ENCODE measurements at places on chromosomes 1 and 21.

DNA sequence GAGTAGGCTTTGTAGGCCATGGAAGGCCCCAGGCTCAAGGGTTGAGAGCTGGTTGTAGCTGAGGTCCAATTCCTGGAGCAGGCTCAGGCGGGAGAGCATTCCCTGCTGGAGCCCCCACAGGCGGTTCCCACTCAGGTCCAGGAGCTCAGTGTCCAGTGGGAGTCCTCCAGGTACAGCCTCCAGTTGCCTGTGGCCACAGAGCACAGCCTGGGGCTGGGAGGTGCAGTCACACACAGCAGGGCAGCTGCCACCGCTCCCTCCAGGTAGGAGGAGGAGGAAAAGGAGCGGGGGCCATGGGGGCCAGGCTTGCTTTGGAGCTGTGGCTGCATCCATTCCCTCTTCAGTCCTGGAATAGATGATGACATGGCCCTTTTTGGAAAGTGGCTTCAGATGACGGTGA, 2.8 kb downstream of the LINGO4 start:
- DNase-seq = no peak

DNA sequence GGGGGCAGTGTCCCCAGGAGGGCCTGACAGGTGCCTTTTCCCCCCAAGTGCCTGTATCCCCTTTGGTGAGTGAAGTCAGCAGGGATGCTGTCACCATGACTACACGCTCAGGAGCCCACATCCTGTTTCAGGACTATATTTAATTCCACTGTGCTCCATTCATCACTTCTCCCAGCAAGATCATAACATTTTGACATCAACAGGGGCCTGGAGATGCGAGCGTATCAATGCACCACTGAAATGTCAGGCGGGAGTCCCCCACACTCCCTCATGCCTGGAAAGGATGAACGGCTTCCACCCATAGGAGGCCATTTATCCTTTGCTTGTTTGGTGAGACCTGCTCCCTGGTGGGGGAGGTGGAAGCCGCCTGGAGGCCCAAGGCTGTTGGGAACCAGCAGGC, 119.1 kb downstream of the PTPRU start:
- DNase-seq = no peak

- peak; percentile 37 for DNase-seq
Observed at GRCh38 chr1:70891051-70891843, 156.4 kb downstream of the PTGER3 start.

DNA sequence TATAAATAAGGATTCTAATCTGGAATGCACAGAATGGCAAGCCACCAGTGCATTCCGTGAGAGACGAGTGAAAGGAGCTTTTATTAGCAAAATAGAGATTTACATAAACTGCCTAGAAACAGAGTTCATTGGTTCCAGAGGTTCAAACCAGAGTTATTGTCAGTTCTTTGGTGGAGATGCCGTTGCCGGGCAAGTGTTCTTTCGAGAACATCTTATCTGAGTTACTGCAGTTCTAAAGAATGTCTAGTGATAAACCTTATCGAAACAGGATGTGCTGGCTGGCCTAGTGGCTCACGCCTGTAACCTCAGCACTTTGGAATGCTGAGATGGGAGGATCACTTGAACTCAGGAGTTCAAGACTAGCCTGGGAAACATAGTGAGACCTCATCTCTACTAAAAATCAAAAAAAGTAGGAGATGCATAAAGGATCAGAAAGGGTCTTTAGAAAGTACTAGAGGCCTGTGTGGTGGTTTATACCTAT, 19.9 kb upstream of the EVI5 start:
- DNase-seq = peak; percentile 76

- DNase-seq = no peak
Observed at GRCh38 chr21:32004291-32004690, 131.5 kb downstream of the HUNK start.

DNA sequence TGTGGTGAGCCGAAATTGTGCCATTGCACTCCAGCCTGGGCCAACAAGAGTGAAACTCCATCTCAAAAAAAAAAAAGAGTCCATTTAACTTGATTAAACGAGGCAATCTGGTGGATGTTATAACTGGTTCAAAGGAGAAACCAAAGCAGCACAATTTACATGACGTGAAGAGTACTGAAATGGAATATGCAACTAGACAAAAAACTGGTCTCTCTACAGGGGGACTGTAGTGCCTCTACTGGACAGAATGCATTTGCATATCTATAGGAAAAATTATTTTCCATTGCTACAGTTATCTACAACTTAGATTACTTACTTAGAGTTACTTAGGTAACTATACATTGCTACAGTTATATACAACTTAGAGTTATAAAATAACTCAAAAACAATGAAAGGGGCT, 2.7 kb upstream of the CAPN2 start:
- no peak for DNase-seq

DNA sequence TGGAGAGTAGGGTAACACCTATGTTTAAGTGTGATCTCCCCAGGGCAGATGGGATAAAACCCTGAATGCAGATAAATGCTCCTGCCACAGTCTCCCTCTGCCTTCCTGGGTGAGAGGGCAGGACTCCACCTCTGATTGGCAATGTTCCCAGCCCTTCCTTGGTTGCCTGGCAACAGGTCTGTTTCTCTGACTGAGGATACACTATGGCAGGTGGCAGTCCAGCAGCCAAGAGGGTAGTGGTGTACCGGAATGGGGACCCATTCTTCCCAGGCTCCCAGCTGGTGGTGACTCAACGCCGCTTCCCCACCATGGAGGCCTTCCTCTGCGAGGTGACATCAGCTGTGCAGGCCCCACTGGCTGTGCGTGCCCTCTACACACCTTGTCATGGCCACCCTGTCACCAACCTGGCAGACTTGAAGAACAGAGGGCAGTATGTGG, at the start of gene DCDC2B:
TSS of gene DCDC2B (plus strand) at position 199 of the 438 bp plus-strand sequence. CDS start at position 204, 5 bp downstream.
- no peak for DNase-seq

DNA sequence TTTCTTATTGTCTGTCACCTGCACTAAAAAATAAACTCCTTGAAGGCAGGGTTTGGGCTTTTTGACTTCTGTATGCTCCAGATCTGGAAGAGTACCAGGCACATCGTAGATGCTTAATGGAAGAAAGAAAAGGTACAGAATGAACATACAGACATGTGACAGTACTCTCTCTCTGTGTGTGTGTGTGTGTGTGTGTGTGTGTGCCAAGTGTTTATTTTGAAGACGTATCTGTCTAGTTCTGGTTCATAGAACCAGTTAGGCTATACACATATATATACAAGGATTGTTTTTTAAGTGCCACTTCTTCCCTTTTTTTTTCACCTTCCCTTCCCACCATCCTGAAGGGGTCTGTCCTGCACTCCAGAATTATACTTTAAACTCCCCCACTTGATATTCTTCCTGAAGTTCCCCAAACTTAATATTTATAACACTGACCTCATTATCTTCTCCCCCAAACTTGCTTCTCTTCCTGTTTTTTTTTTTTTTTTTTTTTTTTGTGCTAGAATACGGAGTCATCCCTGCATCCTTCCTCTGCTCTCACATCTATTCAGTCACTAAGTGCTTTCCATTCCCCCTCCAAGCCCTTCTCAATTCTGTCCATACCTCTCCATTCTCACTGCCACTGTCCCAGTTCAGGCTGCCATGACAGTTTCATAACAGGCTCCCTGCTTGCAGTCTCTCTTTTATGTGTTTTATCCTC, 5.4 kb upstream of the KCNA3 start:
- no peak for DNase-seq

DNA sequence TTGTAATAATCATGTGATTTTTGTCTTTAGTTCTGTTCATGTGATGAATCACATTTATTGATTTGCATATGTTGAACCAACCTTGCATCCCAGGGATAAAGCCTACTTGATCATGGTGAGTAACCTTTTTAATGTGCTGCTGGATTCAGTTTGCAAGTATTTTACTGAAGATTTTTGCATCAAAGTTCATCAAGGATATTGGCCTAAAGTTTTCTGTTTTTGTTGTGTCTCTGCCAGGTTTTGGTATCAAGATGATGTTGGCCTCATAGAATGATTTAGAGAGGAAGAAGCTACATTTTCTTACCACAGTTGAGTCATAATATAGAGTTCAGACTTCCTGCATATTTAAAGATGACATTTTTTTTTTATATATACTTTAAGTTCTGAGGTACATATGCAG, 455.9 kb downstream of the PLPP3 start:
- no peak for DNase-seq

DNA sequence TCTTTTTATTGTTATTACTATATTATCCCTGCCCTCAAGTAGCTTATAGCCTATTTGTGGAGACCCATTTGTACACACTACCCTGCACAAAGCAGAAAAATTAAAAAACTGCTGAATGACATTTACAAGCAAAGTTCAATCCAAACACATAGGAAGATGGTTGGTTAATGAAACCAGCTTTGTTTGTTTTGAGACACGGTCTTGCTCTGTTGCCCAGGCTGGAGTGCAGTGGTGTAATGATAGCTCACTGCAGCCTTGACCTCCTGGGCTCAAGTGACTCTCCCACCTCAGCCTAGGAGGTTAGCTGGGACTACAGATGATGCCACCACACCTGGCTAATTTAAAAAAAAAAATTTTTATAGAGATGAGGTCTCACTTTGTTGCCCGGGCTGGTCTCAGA, 31.6 kb downstream of the TGFB2 start:
- DNase-seq = no peak

DNA sequence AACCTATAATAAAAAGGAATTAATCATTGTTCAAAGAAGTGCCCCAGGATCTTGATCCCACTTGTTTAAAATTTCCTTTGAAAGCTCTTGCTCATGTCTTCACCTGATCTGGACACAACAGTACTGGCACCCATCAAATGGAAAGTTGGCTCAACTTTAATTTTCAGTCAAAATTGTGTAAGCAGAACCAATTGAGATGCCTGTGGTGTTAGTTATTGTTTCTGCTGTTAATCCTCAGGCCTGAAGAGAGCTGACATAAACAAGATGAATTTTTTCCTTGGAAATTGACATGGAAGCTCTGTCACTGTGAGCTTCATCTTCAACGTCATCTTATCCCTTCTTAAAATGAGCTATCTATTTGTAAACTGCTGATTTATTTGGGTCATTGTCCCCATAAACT, 88.3 kb upstream of the TNFSF4 start:
- no peak for DNase-seq

GRCh38 chr1:216919060-216919970, 196.1 kb upstream of the ESRRG start:
- no peak for DNase-seq

- peak; percentile 40 for DNase-seq
Observed at GRCh38 chr1:113899111-113899510, 5.5 kb downstream of the AP4B1 start.

DNA sequence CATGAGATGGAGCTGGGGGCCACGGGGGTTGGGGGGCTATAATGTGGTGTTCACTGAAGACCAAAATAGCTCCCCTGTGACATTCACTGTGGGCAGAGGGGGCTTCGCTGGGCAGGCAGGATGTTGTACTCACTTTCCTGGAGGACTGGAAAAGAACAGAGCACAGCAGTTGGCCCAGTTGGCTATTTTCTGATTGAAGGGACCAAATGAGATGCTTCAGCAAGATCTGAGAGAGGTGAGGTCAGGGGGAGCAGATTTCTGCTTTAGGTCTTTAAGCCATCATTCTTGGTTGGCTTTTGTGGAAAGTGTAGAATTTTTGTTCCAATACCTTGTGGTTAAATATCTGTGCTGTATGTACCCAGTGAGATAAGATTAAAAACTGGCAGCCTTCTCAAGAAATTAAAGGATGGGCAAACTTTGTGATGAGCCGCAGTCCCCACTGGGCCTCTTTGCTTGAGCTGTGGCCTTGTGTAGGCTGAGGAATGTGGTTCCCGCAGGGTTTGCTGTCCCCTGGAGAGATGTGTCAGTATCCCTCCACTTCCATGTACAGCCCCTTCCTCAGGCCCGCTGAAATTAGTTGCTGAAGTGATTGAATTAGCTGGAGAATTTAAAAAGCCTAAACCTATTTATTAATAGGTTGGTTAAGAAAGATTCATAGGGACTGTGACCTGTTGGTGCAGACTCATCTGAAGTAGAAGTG, 80.7 kb downstream of the ATP5PO start:
- no peak for DNase-seq

GRCh38 chr1:75330624-75331023, 196.4 kb downstream of the LHX8 start:
- no peak for DNase-seq

DNA sequence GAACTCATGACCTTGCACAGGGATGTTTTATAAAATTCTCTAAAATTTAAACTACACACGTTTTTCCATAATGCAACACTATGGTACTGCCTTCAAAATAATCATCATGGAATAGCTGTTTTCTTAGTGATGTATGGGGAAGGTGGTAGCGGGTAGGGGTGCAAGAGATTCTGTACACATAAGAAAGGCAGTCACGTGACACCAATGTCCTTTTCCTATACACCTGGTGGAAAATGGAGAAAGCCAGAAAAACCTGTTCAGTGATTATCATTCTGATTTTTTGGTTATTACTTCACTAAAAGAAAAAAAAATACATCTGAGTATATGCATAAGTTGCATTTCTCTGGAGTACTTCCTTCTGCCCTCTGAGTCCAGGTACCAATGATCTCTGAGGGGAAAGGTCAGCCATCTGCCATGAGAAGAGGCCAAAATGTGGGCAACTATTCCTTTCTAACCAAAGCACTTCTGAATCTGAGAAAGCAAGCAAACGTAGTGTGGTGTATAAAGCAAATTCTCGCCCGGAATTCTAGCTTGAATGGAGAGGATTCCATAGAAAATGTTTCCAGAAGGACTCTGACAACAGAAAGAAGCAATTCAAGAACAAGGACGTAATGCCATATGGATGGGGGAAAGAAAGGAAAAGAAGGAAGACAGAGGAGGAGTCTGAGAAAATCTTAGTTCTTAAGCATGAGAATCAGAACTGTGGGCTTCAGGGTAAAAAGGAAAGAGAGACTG, 137.3 kb downstream of the RERE start:
- no peak for DNase-seq

- no peak for DNase-seq
Observed at GRCh38 chr1:29496701-29497100, 260.4 kb downstream of the PTPRU start.

DNA sequence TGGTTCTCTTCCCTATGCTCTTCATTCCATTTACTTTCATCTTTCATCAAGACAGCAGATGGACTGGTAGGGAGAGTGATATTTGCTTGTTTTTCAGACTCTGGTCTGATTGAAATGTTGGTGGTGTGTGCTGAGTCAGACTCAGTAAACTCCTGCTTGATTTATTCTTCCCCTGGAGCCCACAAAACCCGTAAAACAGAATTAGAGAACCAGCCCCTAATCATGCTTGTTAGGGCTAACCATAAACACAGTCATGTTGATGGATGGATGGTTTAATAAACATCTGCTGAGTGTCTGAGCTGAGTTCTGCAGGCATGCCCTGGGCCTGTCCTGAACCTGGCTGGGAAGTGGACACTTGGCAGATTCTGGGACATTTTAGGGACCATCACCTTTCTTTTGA, 24.8 kb downstream of the NOS1AP start:
- no peak for DNase-seq

- DNase-seq = no peak
Observed at GRCh38 chr1:203328714-203329122, 22.2 kb downstream of the FMOD start.

Measured in AG20443 (cell line).